ENCODE measurements at places on chromosomes 13 and 19.

- DNase-seq: no peak
Observed at GRCh38 chr13:92768602-92769001, 458.0 kb upstream of the GPC6 start.

- DNase-seq: peak; percentile 43
Observed at GRCh38 chr13:94710881-94711560, 1.3 kb downstream of the SOX21 start.

DNA sequence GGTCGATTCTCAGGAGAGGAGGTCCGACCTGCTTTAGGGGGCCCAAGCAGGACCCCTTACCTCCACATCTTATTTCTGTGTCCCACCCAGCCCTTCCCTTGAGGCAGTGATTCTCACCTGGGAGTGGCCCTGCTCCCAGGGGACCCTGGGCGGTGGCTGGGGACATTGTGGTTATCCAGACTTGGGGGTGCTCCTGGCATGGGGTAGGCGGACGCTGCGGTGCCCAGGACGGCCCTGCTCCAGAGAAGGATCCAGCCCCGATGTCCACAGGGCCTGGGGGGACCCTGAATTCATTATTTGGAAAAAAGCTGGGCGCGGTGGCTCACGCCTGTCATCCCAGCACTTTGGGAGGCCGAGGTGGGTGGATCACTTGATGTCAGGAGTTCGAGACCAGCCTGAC, 84.4 kb downstream of the GADD45B start:
- no peak for DNase-seq

DNA sequence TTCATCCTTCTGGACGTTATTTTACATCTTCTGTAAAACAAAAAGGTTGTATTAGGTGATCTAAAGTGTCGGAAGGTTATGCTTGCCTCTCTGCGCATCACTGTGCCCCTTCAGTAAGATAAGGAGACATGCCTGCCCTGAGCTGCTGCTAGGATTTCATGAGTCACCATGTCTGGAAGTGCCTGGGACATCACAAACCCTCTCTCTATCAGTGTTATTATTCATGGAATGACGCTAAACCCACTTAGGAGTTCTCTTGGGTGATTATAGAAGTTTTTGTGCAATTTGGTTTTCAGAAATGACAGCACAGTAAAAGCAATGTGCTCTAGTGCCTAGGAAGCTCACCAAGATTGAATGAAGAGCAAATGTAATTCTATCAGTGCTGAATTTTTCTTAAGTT, 617.7 kb downstream of the DCT start:
- DNase-seq: peak; percentile 48

- DNase-seq: no peak
Observed at GRCh38 chr13:74683411-74683810, 549.2 kb upstream of the KLF12 start.

DNA sequence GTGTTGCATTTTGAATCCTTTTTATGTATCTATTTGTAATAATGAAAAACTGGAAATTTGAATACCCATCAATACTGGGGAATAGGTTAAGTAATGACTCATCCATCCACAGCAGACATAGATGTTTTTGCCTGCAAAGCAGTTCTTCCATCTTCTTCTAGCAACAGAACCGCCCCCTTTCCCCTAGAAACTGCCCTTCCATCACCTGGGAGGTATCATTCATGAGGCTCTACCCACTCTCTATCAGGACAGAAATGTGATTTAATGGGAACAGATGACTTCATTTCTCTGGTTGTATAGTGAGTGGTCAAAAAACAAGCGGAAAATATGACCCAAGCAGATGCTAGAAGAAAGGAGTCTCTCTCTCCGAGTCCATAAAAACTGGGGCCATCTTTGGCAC, 532.8 kb downstream of the UQCRFS1 start:
- no peak for DNase-seq

GRCh38 chr19:5553892-5554291, 13.9 kb downstream of the TINCR start:
- DNase-seq: no peak

DNA sequence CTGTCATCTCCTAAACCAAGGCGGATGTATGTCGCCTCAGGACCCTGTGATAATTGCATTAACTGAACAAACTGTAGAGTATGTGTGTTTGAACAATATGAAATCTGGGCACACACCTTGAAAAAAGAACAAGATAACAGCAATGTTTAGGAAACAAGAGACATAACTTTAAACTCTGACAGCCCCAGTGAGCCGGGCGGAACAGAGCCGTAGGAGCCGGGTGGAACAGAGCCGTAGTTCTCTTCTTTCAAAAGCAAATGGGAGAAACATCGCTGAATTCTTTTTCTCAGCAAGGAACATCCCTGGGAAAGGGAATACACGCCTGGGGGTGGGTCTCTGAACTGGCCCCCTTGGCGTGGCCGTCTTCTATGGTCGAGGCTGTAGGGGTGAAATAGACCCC, 31.8 kb upstream of the ZNF675 start:
- no peak for DNase-seq

DNA sequence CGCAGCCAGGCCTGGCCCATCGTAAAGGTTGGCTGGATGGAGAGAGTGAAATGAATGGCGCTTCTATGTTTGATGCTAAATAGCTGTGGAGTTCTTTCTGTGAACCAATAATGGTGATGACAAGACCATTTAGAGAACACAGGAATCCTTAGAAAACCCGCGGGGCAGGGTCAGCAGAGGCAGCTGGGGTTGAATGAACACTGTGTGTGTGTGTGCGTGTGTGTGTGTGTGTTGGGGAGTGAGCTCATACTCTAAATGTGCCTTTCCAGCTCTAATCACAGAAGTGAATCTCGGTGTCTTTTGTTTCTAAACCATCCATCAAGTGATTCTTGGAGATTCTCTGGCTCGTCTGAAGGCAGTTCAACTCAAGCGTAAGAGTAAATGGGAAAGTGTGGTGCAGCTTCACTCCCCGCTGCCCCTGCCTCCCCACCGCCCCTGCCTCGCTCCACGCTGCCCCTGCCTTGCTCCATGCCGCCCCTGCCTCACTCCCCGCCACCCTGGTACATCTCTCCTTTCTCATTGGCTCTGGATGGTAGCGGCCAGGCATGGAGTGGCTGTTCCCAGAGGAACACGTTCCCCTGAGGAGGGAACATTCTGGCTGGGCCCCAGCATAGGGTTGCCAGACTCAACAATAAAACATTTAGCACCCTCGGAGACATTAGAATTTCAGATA, 21.2 kb downstream of the TMPRSS9 start:
- DNase-seq: no peak

DNA sequence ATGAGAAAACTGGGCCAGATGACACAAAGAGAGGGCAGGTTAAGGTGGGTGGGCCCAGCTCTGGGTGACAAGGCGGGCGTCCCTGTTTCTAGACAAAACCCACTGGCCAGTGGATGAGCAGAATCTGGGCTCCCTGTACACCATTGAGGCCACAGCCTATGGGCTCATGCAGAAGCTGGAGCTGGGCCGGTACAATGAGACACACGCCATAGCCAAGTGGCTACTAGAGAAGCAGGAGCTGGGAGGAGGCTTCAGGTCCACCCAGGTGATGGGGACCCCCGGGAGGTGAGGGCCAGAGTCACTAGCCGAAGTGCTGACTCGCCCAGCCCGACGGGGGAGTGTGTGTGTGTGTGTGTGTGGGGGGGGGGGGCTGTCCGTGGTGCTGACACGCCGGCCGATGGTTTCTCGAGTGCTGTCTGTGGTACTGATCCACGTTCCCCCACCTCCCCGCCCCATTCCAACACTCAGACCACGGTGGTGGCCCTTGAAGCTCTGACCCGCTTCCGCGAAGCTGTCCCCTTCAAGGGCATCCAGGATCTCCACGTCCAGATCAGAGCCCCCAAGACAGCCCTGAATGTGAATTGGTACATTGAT, 24.3 kb upstream of the SHFL start:
- no peak for DNase-seq

DNA sequence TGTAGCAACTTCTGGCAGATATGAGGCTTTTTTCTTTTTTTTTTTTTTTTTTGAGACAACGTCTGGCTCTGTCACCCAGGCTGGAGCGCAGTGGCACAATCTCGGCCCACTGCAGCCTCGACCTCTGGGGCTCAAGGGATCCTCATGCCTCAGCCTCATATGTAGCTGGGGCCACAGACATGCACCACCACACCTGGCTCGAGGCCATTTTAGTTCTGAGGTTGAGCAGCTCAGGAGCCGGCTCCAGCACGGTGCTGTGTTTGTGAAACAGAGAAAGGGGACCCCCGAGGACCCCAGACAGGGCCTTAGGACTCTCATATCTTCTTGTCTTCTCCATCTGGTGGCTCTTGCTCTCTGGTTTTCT, 3.4 kb upstream of the FLT3LG start:
- no peak for DNase-seq

GRCh38 chr13:97506511-97506910, 72.5 kb downstream of the RAP2A start:
- DNase-seq: peak; percentile 46

DNA sequence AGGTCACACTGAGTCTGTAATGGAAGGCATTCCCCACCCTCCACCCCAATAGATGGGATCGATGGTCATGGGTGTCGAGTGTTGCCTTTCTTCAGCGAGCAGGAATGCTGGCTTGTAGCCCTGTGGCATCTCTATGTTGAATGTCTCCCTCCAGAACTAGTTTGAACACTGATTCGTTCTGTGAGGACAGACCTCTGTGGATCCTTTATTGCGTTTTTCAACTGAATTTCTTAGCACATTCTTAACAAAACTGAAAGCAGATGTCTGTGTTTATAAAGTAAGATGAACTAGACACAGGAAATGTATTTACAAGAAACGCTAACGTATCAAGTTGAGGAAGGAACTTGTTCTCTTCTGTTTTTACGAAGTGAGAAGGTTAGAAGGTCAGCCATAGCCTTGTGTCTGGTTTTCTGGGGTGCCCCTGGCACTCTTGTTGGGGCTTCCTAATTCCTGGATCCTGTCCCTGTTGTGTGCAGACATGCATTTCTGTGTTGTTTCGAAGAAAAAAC, 36.8 kb upstream of the TM9SF2 start:
- peak; percentile 24 for DNase-seq

DNA sequence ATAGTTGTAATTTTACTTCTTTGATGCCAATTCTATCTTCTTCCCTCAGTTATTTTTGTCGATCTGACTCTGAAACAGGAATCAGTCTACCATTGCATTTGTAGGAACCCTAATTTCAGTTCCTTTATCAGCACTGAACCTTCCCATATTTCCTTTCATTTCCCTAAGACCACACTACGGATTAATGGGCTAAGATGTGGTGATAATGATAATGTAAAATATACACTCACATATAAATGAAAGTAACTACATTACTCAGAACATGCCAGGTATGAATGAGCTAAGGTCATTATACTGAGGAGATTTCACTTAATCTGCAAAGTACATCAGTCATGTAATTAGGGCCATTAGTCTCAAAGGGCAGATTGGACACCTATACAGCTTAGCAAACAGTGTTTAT, 60.2 kb upstream of the RFC3 start:
- no peak for DNase-seq

- DNase-seq: no peak
Observed at GRCh38 chr13:41563341-41563983, 106.1 kb downstream of the RGCC start.

- no peak for DNase-seq
Observed at GRCh38 chr19:50994129-50994528, 7.3 kb downstream of the KLK8 start.

DNA sequence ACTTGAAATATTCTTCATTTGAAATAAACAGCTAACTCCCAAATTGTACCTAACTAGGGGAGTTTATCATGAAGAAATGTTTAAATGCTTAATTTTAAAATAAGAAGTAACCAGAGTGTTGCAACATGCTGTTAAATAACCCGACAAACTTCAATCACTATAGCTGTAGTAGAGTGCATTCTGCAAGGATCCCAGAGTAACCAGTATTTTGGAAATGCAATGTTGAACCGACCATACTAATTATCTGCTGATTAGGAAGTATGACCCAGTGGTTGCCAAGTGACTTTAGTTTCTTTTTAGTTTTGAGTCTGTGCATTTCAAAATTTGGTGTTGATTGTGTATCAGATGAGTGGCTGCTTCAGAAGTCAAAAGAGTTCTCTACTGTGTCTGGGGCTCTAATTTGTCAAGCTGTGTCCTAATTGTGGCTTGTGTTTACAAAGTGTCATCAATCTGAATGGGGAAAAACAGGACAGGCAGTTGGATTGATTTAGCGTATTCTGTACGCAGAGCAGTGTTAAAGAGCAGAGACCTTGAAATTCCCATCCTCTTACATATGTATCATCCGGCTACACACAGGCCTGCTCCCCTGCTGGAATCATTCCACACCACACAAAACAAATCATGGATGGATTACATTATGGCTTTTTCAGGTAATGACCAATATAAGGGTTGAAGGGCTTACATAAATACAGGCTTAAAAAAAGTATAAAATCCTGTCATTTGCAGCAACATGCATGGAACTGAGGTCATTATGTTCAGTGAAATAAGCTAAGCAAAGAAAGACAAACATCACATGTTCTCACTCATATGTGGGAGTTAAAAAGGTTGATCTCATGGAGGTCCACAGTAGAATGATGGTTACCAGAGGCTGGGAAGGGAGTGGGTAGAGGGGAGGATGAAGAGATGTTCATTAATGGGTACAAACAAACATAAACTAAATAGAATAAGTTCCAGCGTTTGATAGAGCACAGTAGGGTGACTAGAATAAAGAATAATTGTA, 351.5 kb downstream of the KLF12 start:
- DNase-seq: no peak

DNA sequence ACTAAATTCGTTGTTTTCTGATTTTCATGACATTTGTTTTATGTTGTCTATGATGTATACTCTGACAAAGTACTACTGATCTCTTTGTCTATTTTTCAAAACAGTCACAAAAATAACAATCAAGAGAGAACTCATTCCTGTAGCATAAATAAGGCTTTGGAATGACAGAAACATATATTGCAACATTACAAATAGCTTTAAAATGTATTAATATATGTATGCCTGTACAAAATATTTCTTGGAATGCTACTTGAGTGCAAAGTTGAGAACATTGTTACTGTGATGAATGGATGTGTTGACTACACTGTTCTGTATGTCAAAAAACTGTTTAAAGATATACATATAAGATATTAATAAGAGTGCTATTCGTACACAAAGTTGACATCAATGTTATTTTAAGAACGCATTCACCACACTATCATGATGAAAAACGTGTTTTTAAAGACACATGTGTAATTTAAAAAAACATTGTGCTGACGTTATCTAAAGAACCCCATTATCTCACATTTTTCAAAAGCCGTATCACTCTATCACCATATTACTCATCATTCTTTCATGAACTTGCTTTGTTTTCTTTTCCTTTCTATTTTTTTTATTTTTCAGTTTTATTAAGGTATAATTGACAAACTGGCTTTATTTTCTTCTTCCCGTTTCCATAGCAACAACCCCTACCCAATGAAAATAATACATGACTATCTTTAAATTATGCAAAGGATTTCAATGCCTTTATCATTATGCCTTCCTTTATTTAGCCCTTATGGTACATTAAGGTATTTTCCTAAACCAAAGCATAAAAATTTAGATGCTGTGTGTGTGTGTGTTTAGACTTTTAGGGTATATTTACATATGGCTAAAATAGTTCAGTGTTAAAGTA, 918.8 kb downstream of the SLITRK1 start:
- DNase-seq: no peak

DNA sequence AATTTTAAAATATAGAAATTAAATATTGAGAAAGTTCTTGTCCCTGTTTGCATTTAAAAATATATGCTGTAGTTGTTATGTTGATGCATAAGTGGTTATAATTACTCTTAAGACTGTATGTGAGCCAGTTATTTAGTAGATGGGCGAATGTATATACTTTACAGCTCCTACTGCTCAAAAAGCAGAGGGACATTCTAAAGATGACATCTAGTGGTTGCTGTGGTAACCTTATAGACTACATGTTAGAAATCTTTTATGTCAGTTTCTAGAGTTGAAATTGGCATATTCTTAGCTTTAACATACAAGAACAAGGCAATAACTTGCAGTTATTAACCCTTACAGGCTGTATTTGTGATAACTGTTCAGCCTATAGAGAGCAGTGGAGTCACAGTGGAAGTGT, 160.5 kb downstream of the OLFM4 start:
- no peak for DNase-seq

Measured in hepatocyte (in vitro differentiated cells).